Stimulated activated naive CD4-positive, alpha-beta T cell (primary cell): ENCODE measurements at places on chromosomes 1 and 21.

GRCh38 chr1:201260236-201260590 lies 23.1 kb upstream of the PKP1 start:
- DNase-seq, result no peak

DNA sequence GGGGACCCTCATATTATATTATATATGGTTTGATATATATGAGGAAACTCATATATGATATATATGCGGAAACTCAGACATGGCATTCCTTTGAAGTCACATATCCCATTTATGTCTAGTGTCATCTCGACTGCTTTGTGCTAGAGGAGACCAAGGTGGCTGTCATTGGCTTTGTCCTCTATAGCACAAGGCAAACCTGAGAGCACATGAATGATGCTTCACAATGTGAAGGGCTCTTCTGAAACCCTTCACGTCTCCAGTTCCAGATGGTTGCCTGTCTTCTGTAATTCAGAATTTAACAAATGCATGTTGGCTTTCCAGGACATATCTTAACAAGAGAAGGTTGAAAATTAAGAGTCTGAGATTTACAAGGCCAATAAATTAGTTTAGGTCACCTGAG lies 303.6 kb downstream of the BARHL2 start:
- DNase-seq, result no peak

DNA sequence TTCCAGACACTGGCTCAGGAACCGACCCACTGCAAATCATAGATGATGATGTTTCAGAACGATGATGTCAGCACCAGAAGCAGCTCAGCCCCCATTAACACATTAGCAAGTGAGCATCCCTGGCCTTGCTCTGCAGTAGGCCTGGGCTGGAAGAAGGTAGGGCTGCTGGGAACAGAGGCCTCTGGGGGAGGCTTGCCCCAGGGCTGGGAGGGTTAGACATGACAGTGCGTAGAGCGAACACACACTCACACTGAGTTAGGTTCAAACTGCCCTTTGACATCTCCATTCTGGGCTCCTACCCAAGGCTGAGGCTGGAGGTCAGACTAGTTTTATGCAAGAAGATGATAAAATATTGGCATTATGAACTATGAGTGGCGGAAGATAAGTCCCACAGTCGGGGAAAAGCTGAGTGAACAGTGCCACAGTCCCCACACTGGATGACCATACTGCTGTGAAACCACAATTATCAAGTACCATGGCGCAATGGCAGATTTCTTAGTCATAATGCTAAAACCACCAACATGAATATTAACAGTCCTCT lies 91.1 kb downstream of the DMRTB1 start:
- DNase-seq, result no peak

DNA sequence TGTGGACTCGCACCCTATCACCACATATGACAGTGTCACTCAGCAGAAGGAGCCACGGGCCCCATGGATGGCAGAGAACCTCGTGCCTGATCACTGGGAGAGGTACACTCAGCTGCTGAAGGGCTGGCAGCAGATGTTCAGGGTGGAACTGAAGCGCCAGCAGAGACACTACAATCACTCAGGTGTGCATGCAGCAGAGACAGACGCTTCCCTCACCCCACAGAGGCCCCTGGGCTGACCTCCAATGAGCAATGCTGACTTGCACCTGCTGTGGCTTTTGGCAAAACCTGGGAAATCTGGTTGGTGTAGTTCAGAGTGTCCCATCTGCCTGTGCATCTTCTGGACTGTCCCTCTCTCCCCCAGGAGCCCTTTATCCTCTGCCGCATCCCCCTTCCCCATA lies 51.9 kb downstream of the KIAA1614 start:
- DNase-seq, result no peak

DNA sequence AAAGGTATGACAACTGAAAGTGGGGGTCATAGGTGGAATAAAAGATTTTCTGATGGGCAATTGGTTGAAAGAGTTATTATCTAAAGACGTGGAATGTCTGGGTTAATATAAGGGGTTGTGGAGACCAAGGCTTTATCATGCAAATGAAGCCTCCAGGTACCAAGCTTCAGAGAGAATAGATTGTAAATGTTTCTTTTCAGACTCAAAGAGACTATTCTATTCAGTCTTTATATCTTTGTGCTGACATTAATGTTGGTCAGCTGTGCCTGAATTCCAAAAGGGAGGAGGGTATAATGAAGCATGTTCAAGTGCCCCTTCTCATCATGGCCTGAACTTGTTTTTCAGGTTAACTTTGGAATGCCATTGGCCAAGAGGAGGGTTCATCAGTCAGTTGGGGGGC lies 145.3 kb downstream of the SETD4 start:
- no peak for DNase-seq

GRCh38 chr1:81151206-81151605 lies 649.5 kb upstream of the ADGRL2 start:
- DNase-seq, result no peak

DNA sequence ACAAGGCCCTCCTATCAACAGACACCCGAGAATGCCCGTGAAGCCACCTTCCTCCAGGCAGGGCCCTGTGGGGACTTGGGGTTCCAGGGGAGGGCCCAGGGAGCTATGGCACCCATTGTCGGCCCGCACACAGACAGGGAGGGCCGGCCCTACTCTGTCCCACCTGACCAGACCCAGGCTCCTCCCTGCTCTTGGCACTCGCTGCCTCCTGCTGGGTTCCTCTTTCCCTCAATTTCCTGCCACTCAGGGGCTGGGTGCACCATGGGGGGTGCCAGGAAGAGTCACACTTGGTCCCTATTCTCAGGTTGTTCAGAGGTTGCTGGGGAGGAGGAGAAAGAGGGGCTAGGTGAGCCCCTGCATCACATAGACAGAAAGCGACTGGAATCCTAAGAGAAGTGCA lies 8.0 kb upstream of the OXCT2 start:
- DNase-seq, result no peak

- no peak for DNase-seq
Measured at GRCh38 chr21:19326531-19327319, 923.1 kb upstream of the TMPRSS15 start.
